C1 segment of cervical spinal cord (tissue), 14 donors: ENCODE measurements at places on chromosomes 12 and 14.

- no peak for DNase-seq
These were observed 59.2 kb downstream of the GSC start for GRCh38 chr14:94710731-94711130.

DNA sequence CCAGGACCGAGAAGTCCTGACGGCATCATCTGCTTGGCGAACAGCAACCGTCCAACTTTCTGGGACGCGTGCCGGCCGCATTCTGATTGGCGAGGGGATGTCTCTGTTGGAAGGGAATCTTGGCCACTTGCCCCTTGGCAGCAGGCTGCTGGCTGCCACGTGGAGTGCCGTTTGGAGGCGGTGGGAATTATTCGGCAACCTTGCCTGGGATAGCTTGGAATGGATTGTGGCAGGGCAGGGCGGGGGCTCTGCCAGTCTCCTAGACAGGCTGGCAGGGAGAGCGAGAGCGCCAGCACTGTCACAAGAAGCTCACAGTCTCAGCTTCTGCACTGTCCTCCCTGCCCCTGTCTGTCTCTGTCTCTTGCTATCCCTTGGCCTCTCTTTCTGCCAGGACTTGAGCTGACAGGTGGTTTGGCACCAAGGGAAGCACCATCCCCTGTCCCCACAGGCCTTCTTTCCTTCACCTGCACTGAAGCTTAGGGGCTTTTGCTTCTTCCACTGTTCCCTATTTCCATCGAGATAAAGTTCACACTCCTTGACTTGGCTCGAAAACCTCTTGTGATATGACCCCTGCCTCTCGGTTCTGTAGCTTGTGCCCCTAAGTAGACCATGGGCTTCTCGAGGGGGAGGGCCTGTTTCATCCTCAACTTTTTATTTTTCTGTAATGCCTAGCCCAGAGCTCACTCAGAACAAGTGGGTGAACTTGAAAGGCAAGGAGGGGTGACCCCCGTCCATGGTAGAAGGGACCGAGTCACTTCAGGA, 201.9 kb downstream of the PHETA1 start:
- no peak for DNase-seq

- peak; percentile 50 for DNase-seq
These were observed 17.4 kb downstream of the FOXN4 start for GRCh38 chr12:109291521-109292341.

DNA sequence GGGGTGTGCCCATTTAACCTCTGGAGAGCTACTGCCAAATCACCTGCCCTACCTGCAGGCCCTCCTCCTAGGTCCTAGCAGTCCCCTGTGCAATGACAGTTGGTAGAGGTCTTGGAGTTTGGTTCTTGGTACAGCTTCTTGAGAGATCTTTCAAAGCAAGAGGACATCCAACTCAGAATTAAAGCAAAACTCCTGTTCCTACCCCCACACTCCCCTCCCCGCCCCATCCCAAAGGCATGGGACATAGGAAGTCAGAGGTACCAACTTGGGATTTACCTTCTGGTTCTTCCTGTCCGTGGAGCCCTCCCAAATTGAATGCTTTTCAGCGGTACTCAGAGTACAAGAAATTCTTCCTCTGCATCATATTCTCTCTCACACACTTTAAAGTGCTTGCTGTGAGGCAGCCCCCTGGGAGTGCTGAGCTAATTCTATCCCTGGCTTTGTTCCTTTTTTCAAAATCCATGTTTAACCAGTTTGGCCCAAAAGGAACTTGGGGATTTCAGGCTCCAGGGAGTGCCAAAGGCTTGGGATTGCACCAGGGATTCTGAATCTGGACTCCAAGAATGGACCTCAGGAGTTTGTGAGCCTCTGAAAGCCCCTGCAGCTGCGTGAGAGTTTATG, 40.8 kb downstream of the GALNT16 start:
- DNase-seq: no peak

DNA sequence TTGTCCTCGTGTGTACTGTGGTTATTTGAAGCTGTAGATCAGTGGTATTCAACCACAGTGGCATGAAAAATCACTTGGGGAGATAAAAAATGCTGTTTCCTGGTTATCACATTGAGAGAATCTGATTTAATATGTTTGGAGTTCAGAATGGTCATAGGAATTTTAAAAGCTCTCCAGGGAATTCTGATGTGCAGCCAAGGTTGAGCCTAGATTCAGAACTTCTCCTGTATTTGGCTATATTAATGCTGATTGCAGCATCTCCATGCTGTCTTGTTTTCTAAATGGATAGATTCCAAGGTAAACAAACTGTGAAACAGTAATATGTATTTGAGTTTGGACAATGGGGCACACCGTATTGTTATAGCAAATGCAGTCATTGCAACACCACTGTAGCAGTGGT, 982.2 kb upstream of the FBXO33 start:
- DNase-seq: no peak

GRCh38 chr14:49796025-49796424, 28.1 kb downstream of the KLHDC2 start:
- DNase-seq: no peak
